ENCODE measurements at places on chromosomes 11 and 22.

- DNase-seq = no peak
Observed at GRCh38 chr22:40055143-40055883, 60.6 kb downstream of the FAM83F start.

DNA sequence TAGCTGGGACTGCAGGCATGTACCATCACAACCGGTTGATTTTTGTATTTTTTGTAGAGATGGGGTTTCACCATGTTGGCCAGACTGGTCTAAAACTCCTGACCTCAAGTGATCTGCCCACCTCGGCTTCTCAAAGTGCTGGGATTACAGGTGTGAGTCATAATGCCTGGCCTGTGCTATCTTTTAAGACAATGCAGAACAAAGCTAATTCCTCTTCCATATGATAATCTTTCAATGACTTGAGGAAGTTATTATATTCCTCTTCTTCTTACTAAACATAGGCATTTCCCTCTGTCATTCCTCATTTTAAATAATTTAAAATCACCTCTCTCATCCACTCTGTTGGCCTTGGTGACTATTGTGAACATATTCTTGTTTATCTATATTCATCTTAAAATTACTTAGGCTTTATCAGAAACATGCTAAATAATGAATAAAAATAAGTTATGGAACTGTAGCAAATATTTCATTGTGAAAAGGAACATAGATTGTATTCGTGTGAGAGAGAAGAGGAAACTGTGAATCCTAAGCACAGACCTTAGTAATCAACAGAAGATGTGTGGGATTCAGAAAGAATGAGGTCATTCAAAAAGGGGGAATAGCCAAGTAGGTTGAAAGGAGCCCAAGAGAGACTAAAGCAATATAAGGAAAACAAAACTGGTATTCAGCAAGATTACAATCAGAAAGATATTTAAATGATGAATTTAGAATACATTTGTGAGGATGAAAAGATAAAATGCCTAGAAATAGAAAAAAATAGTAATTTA lies 269.4 kb downstream of the TTC28 start:
- no peak for DNase-seq

DNA sequence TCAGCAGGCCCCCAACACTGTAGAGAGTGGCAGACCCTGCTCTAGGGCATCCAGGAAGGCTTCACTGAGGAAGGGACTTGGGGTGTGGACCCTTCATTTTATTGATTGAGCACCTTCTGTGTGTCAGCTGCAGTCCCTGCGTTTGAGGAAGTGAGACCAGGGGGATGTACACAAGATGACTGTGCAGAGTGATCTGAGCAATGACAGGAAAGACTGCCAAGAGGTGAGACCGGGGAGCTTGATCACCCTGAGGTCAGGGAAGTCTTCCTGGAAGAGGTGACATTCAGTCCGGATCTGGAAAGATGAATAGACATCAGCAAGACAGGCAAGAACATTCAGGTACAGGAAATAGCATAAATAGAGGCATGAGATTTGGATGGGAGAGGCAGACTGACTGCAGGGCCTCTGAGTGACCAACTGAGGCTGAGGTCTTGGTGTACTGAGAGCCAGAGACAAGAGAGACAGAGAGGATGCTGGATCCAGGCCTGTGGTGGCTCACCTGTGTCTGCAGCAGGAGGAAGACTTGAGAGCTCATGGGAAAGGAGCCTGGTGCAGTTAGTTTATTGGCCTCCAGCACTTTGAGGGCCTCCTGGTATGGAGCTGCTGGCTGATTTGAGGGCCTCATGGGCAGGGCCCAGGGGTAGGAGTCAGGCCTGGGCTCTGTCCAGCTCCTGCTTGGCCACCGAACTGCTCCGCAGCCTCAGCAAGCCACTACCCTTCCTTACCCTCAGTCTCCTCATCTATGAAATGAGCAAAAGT lies 5.2 kb downstream of the DGAT2 start:
- DNase-seq = no peak

- DNase-seq = peak; percentile 91
Observed at GRCh38 chr11:112613051-112613972, 347.9 kb upstream of the NCAM1 start.
